ENCODE measurements at places on chromosomes 12 and 14. TPM values are rescaled to one million over a fixed set of nuclear protein-coding genes. Genes with fewer than 3 reads are reported as not detected.

The NAV3 gene
- 29.9 TPM for total RNA-seq

DNA sequence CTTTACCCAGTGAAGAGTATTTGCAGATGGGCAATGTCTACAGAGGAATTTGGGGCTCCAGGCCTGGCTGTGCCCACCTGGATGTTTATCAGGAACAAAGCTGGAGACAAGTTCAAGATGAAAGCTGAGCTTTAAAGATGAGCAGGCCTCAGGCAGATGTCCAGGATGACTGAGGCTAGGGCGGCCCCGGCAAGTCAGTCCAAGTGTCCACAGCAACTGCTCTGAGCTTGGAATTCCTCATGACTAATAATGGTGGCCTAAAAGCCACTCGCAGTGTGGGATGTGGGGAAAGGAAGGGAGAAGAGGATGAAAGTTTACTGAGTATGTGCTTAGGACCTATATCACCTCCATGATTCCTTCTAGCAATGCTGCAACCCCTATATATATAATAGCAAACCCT is 128.2 kb upstream of the NOS1 start:
- DNase-seq: no peak

DNA sequence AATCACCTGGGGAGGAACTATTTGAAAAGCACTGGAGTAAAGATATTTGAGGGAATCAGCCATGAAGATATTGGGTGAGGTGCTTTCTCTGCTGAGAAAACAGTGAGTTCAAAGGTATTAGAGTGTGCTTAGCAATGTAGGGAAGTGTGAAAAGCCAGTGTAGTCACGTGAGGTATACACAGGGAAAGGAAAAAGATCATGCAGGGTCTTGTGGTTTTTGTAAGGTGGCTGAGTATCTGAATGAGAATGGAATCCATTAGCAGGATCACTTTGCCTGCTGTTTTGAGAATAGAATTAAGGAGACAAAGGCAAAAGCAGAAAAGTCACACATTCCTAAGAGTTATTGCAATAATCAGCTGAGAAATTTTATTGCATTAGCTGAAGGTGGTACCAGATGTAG is 193.0 kb downstream of the PIK3C2G start:
- no peak for DNase-seq

The RAB35 gene
- 49.6 TPM for total RNA-seq

DNA sequence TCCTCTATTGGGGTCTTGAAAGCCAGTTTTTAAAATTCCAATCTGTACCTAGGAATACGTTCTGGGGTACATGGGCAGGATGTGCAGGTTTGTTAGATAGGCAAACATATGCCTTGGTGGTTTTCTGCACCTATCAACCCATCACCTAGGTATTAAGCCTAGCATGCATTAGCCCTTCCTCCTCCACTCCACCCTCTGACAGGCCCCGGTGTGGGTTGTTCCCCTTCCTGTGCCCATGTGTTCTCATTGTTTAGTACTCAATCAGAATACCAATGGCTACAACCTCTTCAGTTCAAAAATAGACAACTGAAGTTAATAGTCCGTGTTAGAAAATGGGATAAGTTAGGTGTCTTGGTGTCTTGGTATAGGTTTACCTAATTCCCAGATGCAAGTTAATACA is 3.4 kb downstream of the NTS start:
- no peak for DNase-seq

All from chondrocyte (in vitro differentiated cells).